ENCODE measurements at places on chromosomes 6 and 20.

- no peak for DNase-seq
These were observed 110.5 kb downstream of the NOL4L start for GRCh38 chr20:32474717-32474966.

DNA sequence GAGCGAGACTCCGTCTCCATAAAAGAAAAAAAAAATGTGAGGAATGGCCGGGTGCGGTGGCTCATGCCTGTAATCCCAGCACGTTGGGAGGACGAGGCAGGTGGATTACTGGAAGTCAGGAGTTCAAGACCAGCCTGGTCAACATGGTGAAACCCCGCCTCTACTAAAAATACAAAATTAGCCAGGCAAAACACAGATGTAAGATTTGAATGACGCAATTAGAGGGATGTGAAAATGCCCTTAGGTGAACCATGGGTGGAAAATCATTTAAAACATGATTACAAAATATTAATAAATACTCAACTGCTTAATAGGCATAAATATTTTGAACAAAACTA, 20.9 kb downstream of the COL9A3 start:
- DNase-seq, result no peak

GRCh38 chr6:5096482-5096881, 11.3 kb downstream of the PPP1R3G start:
- DNase-seq, result no peak

GRCh38 chr6:27591699-27592480, 119.0 kb upstream of the ZNF184 start:
- no peak for DNase-seq

- no peak for DNase-seq
These were observed 573.5 kb downstream of the COL12A1 start for GRCh38 chr6:74632196-74632875.

- no peak for DNase-seq
These were observed 9.0 kb upstream of the HINT3 start for GRCh38 chr6:125947615-125948014.

- no peak for DNase-seq
These were observed 42.8 kb upstream of the UBR2 start for GRCh38 chr6:42520786-42521607.

- DNase-seq, result no peak
These were observed 31.9 kb upstream of the EIF2S2 start for GRCh38 chr20:34143951-34144350.

All from stimulated activated CD8-positive, alpha-beta memory T cell treated with anti-CD3 and anti-CD28 coated beads, Interleukin-4, amount 100 ng/mL, for 1 hour (primary cell).